ENCODE measurements at places on chromosomes 13 and 19. TPM values are rescaled to one million over a fixed set of nuclear protein-coding genes. Genes with fewer than 3 reads are reported as not detected.

PRSS57 gene
- not detected for total RNA-seq

EXOC3L2 gene
- total RNA-seq, result not detected

ZNF414 gene
- total RNA-seq, result 36.2 TPM

PLK5 gene
- total RNA-seq, result not detected

CGB1 gene
- total RNA-seq, result not detected

SAMD4B gene
- 44.5 TPM for total RNA-seq

SIAH3 gene
- not detected for total RNA-seq

MAP3K10 gene
- total RNA-seq, result 16.2 TPM

CLEC4M gene
- not detected for total RNA-seq

GDF15 gene
- total RNA-seq, result not detected

ZNF610 gene
- 1.6 TPM for total RNA-seq

APC2 gene
- total RNA-seq, result not detected

CEACAM8 gene
- total RNA-seq, result not detected

CNFN gene
- total RNA-seq, result not detected

CGB3 gene
- not detected for total RNA-seq

VSTM1 gene
- not detected for total RNA-seq

NPAS1 gene
- total RNA-seq, result not detected

CYP4F11 gene
- total RNA-seq, result not detected

NLRP9 gene
- not detected for total RNA-seq

ABHD13 gene
- total RNA-seq, result 6.6 TPM

IRS2 gene
- 3.3 TPM for total RNA-seq

SLC27A5 gene
- total RNA-seq, result 14.4 TPM

RFPL4AL1 gene
- not detected for total RNA-seq

ZNF765 gene
- 11.8 TPM for total RNA-seq

NCCRP1 gene
- not detected for total RNA-seq

EIF3K gene
- total RNA-seq, result 325 TPM

ZNF544 gene
- total RNA-seq, result 56.2 TPM

CACNA1A gene
- 0.60 TPM for total RNA-seq

OR10H1 gene
- not detected for total RNA-seq

ZNF433 gene
- total RNA-seq, result 0.60 TPM

ZFR2 gene
- 0.24 TPM for total RNA-seq

TMIGD2 gene
- total RNA-seq, result 39.5 TPM

IGFL3 gene
- total RNA-seq, result not detected

ACP4 gene
- not detected for total RNA-seq

CGB8 gene
- total RNA-seq, result not detected

Measured in activated CD8-positive, alpha-beta T cell treated with anti-CD3 and anti-CD28 coated beads, Interleukin-2, amount 10 ng/mL, durations not matched to agents 7 days and 5 days (primary cell).